CD4-positive, alpha-beta memory T cell (primary cell): ENCODE measurements at places on chromosomes 2 and 18. TPM values are rescaled to one million over a fixed set of nuclear protein-coding genes. Genes with fewer than 3 reads are reported as not detected.

DNA sequence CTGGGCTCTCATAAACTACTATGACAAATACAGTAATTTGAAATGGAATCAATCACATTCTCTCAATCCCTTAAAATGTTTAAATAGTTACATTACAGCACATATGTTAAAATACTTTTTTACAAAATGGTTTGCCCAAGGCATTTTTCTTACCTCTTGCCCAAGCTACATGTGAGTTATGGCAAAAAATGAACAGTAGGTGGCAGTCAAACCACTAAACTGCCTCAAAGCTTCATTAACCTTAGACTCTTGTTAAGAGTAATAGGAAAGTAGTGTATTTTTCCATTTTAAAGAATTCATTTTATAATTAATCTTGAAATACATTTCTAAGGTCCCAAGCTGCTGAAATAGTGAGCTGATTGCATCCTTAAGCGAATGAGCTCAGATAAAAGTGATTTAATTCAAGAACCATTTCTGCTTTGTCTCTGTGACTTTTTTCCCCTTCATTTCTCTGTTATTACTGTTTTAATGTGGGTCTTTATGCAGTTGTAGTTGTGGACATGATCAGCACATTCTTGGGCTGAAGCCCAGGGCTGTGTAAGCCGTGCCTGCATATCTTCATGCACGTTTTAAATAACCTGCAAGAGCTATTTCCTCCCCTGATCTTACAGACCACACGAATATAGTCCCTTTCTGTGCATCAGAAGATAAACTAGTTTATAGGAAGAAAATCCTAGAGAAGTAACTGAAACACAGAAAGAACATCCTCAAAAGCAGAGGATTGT, 311.8 kb downstream of the LNPK start:
- DNase-seq = no peak

- DNase-seq = no peak
These were observed at the start of gene BCL11A for GRCh38 chr2:60553495-60554073. BCL11A (minus strand) TSS chr2:60553654; CDS start chr2:60553270, 384 bp downstream.

- DNase-seq = no peak
These were observed 119.9 kb downstream of the ETAA1 start for GRCh38 chr2:67516899-67517530.

DNA sequence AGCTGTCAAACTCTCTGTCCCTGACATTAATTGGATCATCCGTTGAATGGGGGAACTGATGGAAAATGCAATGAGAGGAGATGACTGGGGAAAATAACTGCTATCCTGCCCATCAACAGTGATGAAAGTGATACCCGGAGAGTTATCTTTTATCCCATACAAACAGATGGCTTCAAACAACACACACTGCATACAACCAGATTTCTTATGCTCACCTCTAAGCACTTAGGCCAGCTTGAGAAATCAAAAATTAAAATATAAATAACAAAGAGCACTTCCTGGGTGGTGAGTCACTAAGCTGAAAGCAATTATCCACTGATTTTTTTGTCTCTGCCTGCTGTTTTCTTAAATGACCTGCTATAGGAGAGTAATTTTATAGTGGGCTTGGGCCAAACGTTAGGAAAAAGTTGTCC, 237.6 kb upstream of the RGPD4 start:
- no peak for DNase-seq

- DNase-seq = no peak
These were observed 65.3 kb downstream of the TNS1 start for GRCh38 chr2:217937446-217937845.

- no peak for DNase-seq
These were observed 51.1 kb downstream of the MYO1B start for GRCh38 chr2:191296083-191297006.

- no peak for DNase-seq
These were observed 25.5 kb upstream of the NFE2L2 start for GRCh38 chr2:177289824-177290628.

DNA sequence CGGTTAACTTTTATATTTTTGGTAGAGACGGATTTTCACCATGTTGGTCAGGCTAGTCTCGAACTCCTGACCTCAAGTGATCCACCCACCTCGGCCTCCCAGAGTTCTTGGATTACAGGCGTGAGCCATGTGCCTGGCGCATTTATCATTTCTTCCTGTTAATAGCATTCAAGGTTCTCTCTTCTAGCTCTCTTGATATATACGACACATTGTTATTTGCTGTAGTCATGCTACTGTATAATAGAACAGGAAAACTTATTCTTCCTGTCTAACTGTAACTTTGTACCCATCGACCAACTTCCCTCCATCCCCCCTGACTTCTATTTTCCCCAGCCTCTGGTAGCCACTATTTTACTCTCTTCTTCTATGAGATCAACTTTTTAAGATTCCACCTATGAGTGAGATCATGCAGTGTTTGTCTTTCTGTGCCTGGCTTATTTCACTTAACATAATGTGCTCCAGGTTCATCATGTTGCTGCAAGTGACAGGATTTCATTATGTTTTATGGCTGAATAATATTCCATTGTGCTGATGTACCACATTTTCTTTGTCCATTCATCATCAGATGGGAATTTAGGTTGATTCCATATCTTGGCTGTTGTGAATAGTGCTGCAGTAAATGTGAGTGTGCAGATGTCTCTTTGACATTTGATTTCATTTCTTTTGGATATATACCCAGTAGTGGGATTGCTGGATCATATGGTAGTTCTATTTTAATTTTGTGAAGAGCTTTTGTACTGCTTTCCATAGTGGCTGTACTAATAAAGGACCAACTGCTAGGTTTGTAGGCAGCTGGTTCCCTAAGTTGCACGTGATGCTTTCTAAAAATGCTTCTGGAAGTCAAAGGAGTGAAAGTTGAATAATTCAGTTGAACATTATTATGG, 205.2 kb downstream of the PRKCE start:
- DNase-seq = no peak

DNA sequence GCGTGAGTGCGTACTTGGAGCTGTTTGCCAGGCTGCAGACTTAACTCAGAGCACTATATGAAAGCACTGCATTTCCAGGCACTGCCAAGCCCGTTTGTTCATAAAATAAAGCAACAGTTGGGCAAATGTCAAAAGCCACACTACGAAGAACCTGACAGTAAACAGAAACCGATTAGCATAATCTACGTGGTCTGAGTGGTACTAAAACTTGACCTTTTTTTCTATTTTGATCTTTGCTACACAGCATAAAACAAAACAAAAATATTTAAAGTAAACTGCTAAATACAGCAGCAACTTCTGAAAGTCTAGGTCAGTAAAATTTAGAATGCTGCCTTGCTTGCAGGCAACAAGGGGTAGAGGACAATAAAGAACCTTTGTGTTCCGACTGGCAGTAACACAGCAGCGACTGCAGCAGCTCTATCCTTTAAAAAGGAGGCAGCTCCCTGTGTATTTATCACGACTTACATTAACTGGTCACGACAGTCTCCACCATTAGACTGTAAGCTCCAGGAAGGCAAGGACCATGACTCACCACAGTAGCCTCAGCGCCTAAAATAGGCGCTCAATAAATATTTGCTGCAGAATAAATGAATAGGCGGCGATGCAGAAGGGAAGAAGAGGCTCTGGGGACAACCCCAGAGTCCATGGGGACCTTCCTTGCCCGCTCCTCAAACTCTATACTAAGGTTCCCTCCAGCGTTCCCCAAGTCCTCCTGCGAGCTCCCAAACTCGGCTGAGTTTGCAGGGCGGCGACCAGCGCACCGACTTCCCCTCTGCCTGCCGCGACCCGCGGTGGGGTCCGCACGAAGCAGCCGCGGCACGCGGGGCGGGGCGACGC, 902 bp downstream of the SS18 start:
- peak; percentile 7 for DNase-seq

DNA sequence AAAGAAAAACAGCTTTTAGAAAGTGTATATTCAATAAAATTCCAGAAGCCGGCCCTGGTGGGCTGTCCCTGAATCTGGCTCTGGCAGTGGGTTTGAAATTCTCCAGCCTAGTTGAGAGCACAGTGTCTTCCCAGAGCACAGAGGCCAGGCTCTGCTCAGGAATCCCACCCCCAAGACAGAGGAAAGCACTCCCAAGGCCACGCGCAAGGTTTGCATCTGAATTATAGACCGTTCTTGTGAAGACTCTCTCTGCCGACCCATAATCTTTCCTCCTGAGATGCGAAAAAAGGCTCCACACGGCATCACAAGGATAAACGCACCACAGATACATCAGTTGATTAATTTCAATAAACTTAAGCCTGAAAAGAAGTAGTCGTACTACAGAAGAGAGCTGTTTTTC, 342.2 kb downstream of the CMPK2 start:
- no peak for DNase-seq

DNA sequence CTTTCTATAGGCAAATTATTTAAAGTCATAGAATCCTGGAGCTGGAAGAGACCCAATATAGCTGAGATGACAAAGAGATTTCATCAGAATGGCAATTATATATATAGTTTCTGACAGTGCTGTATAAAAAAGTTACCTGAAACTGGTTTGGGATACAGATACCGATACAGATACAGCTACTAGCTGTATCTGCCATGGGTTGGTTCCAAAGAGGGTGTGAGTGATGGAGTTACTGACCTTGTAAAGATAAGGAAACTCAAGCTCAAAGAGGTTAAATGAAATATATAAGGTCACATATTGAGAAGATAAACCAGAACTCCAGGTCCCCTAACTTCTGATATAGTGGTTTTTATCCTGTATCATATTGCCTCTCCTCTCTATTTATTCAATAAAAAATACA, 10.9 kb downstream of the PELI1 start:
- DNase-seq = no peak

DNA sequence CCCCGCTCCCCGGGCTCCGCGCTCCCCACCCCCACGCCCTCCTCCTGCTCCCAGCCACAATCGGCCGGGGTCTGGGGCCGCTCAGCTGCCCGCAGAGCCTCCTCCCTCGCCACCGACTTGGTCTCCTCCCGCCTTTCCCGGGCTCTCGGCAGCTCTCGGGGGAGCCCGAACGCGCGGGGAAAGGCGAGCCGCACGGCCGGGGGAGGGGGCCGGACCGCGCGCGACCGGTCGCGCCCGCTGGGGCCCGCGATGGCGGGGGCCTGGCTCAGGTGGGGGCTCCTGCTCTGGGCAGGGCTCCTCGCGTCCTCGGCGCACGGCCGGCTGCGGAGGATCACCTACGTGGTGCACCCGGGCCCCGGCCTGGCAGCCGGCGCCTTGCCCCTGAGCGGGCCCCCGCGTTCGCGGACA, 327 bp downstream of the LTBP1 start:
- no peak for DNase-seq

GRCh38 chr2:172829229-172829628, 93.6 kb downstream of the RAPGEF4 start:
- no peak for DNase-seq

DNA sequence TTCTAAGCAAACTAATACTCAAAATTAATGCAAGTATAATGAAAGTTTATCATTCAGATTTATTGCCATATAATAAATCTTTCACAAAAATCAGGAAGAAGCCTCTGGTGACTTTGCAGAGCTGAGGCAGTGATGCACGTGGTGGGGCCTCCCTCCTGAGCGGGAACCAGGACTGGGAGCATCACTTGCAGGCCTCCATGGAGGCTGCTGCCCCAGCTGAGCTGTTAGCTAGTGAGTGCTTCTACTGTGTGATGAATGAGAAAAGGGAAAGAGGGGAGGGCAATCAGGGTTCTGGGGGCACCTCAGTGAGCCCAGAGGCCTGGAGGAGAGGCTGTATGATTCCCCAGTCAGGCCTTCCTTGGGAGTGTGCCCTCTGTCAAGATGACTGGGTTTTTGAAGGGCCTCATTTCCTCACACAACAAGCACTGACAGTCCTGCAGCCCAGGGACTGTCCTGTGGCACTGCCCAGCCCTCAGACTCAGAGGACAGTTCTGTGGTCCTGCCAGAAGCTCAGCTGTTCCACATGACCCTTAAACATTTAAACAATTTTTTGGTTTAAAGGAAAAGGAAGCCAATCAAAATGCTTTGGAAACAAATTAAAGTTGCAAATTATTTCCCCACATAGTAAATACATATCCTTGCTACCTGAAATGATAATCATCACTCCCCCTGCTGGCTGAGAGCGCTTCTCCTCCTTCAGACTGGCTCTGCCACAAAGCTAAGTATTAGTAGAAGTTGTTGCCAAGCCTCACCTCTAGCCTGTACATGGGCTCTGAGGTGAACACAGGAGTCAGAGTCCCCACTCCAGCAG, 90.9 kb upstream of the SMAD7 start:
- peak; percentile 52 for DNase-seq

DNA sequence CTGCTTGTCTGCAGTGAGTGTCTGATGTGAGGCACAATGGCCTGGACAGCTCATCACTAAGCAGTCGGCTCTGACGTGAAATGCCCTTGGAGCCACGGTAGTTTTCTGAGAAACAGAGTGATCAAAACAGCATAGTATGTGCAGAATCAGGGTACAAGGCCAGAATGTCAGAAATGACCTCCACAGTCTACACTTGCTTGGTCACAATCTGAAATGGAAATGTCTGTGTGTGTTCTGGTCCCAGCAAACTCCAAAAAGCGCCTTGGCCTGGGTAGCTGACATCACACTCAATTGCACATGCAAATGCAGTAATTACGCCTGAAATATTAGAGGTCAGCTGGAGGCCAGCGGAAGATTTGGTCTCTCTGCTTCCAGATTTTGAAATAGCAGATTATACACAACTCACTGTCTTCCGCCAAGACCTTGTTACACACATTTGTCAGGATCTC, 95.4 kb downstream of the CTAGE1 start:
- no peak for DNase-seq

- no peak for DNase-seq
These were observed 42.2 kb downstream of the THNSL2 start for GRCh38 chr2:88212251-88212790.

DNA sequence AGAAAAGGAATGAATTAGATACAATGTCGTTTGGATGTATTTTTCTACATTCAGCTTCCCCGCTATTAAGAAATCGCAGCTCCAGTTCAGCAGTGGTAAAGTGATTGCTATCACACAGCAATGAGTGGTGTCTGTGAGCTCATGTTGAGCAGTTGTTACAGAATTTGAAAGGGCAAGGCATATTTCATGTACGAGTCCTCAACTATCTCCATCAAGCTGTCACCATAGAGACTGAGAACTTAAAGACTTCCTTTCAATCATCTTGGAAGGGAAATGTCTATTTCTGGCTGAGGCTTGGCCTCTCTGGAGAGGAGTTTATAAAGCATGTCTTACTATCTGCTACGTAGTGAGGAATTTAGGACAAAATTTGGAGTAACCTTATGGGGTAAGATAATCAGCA, 24.4 kb upstream of the FAM117B start:
- no peak for DNase-seq

GRCh38 chr2:53424902-53425301, 342.7 kb upstream of the CHAC2 start:
- DNase-seq = no peak

IL36B gene
- not detected for total RNA-seq
